Activated naive CD4-positive, alpha-beta T cell treated with anti-CD3 and anti-CD28 coated beads, Interleukin-2, amount 50 U/mL, for 16 hours (primary cell): ENCODE measurements at places on chromosomes 1 and 21.

DNA sequence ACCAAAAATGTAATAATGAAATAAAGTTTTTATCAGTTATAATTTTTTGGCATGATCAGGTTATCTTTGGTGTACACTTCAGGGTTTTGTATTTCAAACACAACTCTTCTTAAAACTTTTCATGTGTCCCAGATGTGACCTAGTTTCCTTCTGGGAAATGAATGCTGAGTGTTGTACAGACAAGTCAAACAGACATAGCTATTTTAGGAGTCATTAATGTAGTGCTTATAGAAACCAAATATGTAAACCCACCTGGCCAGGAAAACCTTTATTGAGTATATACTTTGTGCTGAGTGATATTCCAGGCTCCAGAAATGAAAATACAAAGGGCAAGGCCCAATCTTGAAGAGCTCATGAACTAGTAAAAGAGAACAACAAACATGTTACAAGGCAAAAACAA is 25.9 kb upstream of the HOOK1 start:
- no peak for DNase-seq

DNA sequence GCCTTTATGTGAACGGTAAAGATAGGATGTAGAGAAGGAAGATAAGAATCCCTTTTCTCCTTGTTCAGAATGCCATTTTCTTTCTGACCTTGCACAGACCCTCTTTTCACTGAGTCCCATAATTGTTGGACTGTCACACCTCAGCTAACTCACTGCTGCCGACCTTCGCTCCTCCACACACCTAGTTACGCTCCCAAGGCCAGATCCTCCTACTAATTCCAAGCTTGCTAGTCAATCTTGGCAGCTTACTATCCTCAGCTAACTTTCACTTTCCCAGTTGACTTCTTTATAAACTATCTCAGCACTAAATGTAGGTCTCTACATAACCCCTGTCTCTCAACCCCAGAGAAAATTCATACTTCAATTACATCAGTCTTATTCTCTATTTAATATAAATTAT is 471.8 kb upstream of the PRMT6 start:
- no peak for DNase-seq

DNA sequence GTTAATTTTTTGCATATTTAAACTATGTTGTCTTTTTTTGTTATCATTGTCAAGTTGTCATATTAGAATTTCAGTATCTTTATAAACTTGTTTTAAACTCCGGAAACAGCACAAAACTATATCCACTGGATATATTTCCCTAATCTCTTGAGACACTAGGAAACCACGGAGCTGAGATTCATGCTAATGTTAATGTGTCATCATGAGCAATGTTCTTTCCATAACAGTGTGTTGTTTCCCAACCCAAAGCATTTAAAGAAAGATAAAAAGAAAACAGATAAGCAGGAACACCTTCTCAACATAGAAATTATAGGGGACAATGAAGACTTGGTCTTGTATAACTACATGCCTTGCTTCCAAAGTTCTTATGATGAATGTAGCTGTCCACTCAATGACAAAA is 626.2 kb upstream of the TMPRSS15 start:
- DNase-seq: no peak

GRCh38 chr1:24972221-24972914 is 42.3 kb upstream of the RUNX3 start:
- no peak for DNase-seq
